ENCODE measurements at places on chromosomes 6 and 20.
A peak's percentile ranks its signal among the peaks of the same experiment; 100 is the strongest.

DNA sequence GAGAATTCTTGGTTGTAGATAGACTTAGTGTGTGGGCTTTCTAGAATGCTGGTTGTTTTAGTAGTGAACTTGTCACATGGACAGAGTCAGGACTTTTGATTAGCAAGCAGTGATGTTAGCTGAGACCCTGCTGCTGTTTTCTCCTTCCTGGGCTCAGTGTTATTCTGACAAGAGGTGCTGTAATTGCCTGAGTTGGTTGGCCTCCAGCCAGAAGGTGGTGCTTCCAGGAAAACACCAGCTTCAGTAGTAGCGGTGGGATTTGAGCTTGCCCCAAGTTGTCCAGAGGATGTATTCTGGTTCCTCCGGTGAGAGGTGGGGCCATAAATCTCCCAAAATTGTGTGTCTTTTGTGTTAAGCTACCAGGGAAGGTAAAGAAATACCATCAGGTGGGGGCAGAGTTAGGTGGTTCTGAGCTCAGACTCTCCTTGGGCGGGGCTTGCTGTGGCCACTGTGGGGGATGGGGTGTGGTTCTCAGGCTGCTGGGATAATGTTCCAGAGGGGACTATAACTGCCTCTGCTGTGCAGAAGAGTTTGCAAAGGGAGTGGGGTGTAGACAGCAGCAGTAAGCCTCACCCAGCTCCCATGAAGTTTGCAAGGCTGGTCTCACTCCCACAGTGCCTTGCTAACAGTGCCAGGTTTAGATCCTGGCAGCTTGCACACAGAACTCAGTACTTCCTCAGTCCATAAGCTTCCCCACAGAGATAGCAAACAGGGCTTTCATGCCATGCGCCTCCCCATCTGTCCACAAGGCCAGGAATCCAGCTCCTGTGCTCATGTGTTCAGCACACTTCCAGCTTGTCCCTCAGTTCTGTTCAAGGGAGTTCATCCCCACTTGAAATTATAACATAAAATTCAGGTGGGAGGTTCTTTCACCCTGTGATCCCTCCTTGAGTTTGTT, 278.4 kb upstream of the PTCHD4 start:
- no peak for DNase-seq

DNA sequence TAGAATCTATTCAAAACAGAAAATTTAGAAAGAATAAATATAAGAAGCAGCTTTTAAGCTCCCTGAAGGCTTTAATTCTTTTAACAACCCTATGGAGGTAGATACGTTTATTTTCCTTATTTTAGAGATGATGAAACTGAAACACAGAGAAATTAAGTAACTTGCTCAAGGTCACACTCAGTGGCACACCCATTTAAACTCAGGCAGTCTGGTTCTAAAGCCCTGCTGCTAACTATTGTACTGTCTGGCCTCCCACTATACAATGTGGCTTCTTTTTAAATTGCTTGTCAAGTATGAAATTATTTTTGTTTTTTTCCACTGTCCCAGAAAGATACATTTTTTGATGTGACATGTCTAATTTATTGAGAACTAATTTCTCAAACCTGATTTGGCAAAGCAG, 55.7 kb downstream of the FAM217A start:
- no peak for DNase-seq

DNA sequence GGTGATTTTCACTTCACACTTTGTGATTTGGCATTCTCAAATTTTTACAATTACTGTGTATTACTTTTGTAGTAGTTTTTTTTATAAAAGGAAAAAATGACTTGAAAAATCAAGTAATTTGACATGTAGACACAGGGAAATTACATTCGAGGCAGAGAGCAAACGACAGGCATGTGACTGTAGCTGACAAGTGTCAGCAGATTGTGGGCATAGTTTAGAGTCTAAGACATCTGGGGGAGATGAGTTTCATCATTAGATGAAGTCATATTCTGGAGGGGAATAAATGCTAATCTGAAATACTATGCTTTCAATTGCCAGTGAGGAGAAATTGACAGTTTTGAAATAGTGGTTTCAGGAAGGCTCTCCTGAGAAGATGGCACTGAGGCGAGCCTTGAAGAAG, 126.0 kb downstream of the MTHFD1L start:
- DNase-seq = no peak

GRCh38 chr6:153125032-153125431, 6.0 kb downstream of the RGS17 start:
- no peak for DNase-seq

DNA sequence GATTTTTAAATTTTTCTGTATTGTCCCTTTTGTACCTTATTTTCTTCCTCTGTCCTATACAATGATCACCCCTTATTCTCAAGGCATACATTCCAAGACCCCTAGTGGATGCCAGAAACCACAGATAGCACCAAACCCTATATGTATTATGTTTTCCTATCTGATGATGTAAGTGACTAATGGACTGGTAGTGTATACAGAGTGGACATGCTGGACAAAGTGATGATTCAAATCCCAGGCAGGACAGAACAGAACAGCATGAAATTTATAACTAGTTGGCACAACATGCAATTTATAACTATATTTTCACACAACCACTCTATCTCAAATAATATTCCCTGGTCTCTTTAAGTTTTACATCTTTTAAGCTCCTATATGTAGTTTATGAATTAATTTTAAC, 205.6 kb upstream of the FLRT3 start:
- no peak for DNase-seq

- DNase-seq = peak; percentile 68
These were observed 691 bp downstream of the ASF1A start for GRCh38 chr6:118894425-118895260.

- no peak for DNase-seq
These were observed 128.3 kb downstream of the TSHZ2 start for GRCh38 chr20:53100476-53100911.

- no peak for DNase-seq
These were observed 5.6 kb downstream of the MCUR1 start for GRCh38 chr6:13808801-13809200.

GRCh38 chr6:134774201-134774638, 175.7 kb downstream of the ALDH8A1 start:
- DNase-seq = peak; percentile 31

DNA sequence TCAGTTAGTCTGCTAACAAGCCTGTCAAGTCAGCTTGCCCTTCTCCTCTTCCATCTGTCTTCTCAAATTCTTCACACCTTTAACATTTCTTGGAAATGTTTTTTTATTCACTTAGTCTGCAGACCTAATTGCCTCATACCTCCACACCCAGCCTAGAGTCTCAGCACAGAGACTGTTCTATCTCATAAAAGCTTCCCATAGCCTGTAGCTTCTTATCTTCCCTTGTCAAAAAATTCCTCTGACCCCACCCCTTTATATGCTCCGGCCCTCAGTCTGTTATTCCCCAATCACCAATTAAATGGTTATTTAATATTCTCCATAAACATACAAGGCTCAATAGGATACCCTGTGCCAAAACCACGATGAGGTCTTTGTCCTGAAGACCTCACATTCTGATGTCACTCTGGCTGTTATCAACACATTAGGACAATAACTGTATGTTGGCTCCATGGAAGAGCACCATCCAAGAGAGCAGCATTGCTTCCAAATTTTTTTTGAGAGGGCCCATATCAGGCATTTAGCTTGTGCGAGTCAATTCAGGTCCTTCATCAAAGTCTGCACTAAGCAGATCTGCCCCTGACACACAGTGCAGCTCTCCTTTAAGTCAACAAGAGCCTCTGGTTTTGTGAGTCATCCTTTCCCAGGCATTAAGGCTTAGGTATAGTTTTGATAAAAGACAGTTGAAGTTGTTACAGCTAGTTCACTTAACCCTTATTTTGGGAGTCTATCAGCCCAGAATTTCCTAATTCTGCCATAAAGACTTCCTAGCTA, 83.2 kb upstream of the TBX18 start:
- peak; percentile 35 for DNase-seq

- DNase-seq = no peak
These were observed 72.2 kb downstream of the RPP40 start for GRCh38 chr6:4931530-4932227.

GRCh38 chr20:16000112-16000511, 573.1 kb downstream of the KIF16B start:
- DNase-seq = no peak

- DNase-seq = no peak
These were observed 21.7 kb upstream of the DAAM2 start for GRCh38 chr6:39770446-39770845.

DNA sequence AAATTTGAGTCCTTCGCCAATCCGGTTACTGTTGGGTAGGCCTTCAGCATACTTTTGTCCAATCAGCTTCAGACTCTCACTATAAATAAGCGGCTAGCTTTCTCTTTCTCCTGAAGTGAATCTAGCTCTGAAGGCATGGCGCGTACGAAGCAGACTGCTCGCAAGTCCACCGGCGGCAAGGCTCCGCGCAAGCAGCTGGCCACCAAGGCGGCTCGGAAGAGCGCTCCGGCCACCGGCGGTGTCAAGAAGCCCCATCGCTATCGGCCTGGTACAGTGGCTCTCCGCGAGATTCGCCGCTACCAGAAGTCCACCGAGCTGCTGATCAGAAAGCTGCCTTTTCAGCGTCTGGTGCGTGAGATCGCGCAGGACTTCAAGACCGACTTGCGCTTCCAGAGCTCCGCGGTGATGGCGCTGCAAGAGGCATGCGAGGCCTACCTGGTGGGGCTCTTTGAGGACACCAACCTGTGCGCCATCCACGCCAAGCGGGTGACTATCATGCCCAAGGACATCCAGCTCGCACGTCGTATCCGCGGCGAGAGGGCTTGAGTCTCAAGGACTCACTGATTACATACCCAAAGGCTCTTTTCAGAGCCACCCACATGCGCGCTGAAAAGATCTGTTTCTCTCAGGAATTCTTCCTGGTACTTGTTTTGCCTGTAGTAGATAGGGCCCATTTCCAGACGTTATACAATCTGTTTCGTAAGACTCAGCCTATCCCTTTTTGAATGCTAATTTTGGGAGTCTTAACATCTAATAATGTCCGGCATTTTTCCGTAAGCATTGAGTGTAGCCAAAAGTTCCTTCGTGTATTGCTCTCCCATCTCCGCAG, 102.0 kb downstream of the OR2B2 start:
- DNase-seq = peak; percentile 99

All from endothelial cell of umbilical vein (primary cell).